ENCODE measurements at places on chromosomes 3 and 15. TPM values are rescaled to one million over a fixed set of nuclear protein-coding genes. Genes with fewer than 3 reads are reported as not detected.

VIPR1 gene
- 9.6 TPM for total RNA-seq

ZNF445 gene
- total RNA-seq, result 19.9 TPM

ACP3 gene
- 0.79 TPM for total RNA-seq

CLRN1 gene
- total RNA-seq, result not detected

PPP1R14D gene
- not detected for total RNA-seq

RAB6B gene
- 14.1 TPM for total RNA-seq

TM6SF1 gene
- not detected for total RNA-seq

DNA sequence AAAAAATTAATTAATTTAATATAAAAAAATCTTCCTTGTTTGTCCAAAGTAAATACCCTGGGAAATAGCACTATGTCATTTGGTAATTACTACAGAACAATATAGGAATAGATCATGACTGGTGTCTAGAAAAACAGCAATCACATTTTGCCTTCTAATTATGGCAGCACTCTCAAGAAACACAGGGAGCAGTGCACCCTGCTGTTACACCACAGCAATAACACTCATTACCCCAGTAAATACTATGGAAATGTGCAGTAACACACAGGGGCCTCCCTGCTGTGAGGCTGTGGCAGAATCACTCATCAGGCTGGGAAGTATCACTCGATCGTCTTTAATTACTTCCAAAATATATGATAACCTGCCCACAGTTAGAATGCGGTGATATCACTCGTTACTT lies 646.0 kb downstream of the TUSC7 start:
- no peak for DNase-seq
- no peak overlapping the region for H3K27ac ChIP-seq
- H3K27me3 ChIP-seq, result no peaks in the 10 kb centered on the region
- H3K4me1 ChIP-seq, result no peaks in the 10 kb centered on the region
- H3K4me3 ChIP-seq, result no peak overlapping the region

DNA sequence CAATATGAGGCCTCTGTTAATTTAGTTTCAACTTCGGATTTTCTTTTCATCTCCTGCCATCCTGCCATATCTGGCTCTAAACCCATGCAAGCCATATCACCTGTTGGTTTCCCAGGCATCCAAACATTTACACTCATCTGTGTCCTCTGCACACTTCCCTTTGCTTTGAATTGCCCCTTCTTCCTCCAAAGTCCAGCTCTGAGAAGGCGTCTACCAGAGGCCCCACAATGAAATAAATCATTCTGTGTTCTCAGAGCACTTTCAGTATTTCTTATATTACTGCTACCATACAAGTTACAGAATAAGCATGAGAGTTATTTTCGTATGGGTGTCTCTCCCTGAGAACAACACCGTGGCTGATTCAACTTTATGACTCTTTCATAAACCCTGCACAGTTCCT lies 12.9 kb upstream of the ABHD17C start:
- DNase-seq, result no peak
- no peaks in the 10 kb centered on the region for H3K36me3 ChIP-seq
- H3K27ac ChIP-seq, result no peak overlapping the region
- peaks cover 11% of the 10 kb centered on the region for H3K4me1 ChIP-seq
- H3K27me3 ChIP-seq, result no peaks in the 10 kb centered on the region

DNA sequence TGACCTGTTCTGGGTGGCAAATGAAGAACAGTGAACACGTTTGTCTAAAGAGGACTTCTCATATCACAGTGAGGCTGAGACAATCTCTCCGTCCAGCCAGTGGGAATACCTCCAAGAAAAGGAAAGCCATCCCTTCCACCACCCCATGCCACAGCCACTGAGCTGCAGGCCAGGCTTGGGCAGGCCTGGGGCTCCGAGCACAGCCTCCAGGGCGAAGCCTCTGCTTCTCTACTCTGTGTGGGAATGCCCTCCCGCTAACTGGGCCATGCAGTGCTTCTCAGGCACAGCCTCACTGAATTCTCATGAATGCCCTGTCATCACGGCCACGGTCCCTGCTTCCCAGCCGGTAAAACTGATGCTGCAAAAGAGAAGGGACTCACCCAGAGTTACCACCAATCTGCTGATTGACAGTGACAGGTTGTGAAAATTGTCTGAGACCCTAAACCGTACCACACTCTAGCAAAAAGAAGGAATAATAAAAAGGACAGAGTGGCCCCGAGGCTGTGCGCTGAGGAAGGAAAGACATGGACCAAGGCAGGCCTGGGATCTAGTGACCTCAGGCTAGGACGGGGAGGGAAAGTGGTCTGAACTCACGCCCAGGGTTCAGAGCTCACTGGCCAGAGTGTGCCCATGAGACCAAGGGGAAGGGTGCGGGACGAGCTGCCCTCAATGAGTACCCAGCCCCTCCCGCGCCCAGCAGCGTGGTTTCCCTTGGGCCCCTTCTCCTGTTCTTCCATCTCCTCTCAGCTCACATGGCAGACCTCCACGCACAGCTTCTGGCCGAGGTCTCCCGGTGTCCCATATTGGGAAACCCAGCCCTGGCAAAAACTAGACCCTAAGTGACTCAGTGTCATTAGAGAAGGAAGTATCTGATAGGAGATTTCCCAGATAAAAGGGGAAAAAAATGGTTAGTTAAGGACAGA lies 52.8 kb downstream of the DHX30 start:
- H3K4me1 ChIP-seq, result no peaks in the 10 kb centered on the region
- peaks cover 2% of the 10 kb centered on the region for H3K36me3 ChIP-seq
- H3K27me3 ChIP-seq, result no peaks in the 10 kb centered on the region

- no peaks in the 10 kb centered on the region for H3K36me3 ChIP-seq
- peaks cover 36% of the 10 kb centered on the region for H3K27me3 ChIP-seq
- H3K4me1 ChIP-seq, result no peaks in the 10 kb centered on the region
These were observed 272.6 kb downstream of the CLSTN2 start for GRCh38 chr3:140207541-140207940.

DNA sequence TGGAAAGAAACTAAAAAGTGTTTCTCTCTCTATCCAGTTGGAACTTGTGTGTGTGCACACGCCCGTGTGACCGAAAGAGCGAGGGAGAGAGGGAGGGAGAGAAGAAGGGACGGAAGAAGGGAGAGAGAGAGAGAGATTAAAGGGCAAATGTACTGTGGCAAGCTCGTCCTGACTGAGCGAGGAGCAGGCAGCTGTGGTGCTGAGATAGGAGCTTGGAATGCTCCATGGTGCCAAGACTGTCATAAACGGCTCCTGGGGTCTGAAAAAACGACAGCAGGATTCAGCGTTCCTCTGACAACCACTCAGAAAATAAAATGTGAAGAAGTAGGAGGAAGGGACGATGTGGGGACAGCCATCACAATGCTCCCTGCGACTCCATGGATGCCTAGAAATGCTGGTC lies 276.0 kb downstream of the SV2B start:
- no peak overlapping the region for H3K27ac ChIP-seq
- DNase-seq, result no peak
- no peaks in the 10 kb centered on the region for H3K4me1 ChIP-seq
- H3K36me3 ChIP-seq, result no peaks in the 10 kb centered on the region
- H3K4me3 ChIP-seq, result no peak overlapping the region

DNA sequence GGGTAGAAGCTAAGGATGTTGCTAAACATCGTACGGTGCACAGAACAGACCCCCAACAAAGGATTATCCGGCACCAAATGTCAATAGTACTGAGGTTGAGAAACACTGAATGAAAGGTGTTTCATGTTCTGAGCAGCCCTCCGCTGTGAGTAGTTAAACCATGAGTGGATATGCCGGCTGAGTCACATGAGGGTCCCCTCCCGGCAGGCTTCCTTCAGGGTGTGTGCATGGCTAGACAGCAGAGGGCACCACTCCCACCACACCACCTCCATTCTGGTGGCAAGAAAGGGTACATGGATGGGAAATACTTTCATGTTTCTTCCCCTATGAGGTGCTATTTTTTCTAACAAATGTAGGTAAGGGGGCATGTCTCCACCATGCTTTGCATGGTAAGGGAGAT lies 128.3 kb upstream of the SEMA6D start:
- H3K27me3 ChIP-seq, result no peaks in the 10 kb centered on the region
- no peak for DNase-seq
- no peaks in the 10 kb centered on the region for H3K4me1 ChIP-seq

GRCh38 chr3:38043486-38043885 lies 4.5 kb downstream of the DLEC1 start:
- DNase-seq, result no peak
- H3K4me1 ChIP-seq, result no peaks in the 10 kb centered on the region
- H3K36me3 ChIP-seq, result no peaks in the 10 kb centered on the region
- H3K4me3 ChIP-seq, result no peak overlapping the region
- H3K27me3 ChIP-seq, result no peaks in the 10 kb centered on the region

- no peaks in the 10 kb centered on the region for H3K4me1 ChIP-seq
- H3K27ac ChIP-seq, result no peak overlapping the region
- no peaks in the 10 kb centered on the region for H3K27me3 ChIP-seq
- H3K4me3 ChIP-seq, result no peak overlapping the region
- no peaks in the 10 kb centered on the region for H3K36me3 ChIP-seq
These were observed 92.5 kb downstream of the IL20RB start for GRCh38 chr3:137050281-137050680.

DNA sequence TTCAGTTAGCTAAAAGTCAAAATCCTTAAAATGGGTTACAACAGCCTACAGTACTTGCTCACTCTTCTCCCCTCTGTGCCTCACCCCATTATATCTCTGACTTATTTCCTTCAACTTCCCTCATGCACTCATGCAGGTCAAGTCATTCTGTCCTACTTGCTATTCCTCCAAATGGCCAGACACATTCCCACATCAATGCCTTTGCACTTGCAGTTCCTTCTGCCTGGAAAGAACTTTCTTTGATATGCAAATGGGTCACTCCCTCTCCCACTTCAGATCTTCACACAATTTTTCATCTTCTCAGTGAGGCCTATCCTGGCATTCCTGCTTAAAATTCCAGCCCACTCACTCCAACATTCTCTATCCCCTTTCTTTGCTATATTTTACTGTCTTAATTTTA lies 547.2 kb upstream of the TGFBR2 start:
- H3K4me3 ChIP-seq, result no peak overlapping the region
- no peaks in the 10 kb centered on the region for H3K4me1 ChIP-seq
- DNase-seq, result no peak
- no peaks in the 10 kb centered on the region for H3K27me3 ChIP-seq

- no peak overlapping the region for H3K4me3 ChIP-seq
- peaks cover 9% of the 10 kb centered on the region for H3K4me1 ChIP-seq
- H3K27me3 ChIP-seq, result no peaks in the 10 kb centered on the region
- DNase-seq, result no peak
These were observed 45.6 kb upstream of the LDHAL6B start for GRCh38 chr15:59160880-59161593.

GRCh38 chr3:126551121-126551838 lies 7.5 kb downstream of the C3orf22 start:
- DNase-seq, result no peak
- H3K27ac ChIP-seq, result no peak overlapping the region

- no peak overlapping the region for H3K27ac ChIP-seq
- H3K27me3 ChIP-seq, result no peaks in the 10 kb centered on the region
- no peaks in the 10 kb centered on the region for H3K36me3 ChIP-seq
These were observed 86.3 kb downstream of the LMLN start for GRCh38 chr3:198046120-198046857.

GRCh38 chr3:73759297-73759711 lies 134.6 kb upstream of the PDZRN3 start:
- DNase-seq, result no peak
- no peak overlapping the region for H3K27ac ChIP-seq
- no peak overlapping the region for H3K4me3 ChIP-seq
- H3K4me1 ChIP-seq, result no peaks in the 10 kb centered on the region
- no peaks in the 10 kb centered on the region for H3K27me3 ChIP-seq

DNA sequence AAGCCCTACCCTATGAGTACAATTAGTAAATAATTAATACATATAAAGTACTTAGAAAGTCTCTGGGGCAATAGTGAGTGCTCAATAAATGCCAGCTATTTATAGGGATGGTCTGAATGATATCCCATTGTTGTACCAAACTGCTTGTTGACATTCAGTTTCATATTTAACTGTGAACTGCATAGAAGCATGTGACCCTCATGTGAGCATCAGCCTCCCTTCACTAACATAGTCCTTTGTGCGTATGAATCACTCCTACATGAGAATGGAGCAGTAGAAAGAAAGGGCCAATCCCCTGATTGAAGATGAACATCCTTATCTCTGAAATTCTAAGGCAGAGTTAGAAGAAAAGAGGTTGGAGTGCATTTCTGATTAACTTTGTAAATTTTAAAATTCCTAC lies 68.7 kb upstream of the ATP10A start:
- no peaks in the 10 kb centered on the region for H3K27me3 ChIP-seq
- H3K27ac ChIP-seq, result no peak overlapping the region
- no peak overlapping the region for H3K4me3 ChIP-seq
- no peak for DNase-seq
- H3K36me3 ChIP-seq, result no peaks in the 10 kb centered on the region

DNA sequence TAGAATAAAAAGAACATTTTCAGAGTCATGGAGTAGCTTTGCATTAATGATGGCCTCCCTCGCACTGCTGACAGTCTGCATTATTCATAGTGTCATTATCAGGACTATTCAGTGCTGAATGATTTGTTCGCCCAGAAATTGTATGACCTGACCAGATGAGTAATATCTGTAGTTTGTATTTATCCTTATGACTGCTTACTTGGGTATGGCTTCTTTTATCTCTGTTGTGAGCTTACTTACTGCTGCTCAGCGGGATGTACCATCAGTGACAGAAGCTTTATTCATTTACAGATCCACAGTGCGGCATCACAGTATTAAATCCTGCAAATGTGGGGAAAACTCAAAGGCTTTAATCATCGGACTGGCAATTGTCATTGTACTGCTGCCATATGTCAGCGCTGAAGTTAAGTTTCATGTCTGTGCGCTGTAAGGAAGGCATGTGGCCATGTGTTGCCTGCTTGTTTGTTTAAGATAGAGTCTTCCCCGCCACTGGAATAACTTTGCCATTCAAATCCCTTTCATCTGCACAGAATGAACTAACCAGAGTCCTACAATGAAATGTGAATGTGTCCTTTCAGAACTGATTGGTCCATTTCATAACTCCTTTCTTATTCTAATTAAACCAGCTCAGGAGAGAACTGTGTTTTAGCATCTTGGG lies 262.2 kb downstream of the CHL1 start:
- H3K4me1 ChIP-seq, result no peaks in the 10 kb centered on the region
- no peaks in the 10 kb centered on the region for H3K36me3 ChIP-seq
- H3K4me3 ChIP-seq, result no peak overlapping the region
- H3K27me3 ChIP-seq, result no peaks in the 10 kb centered on the region
- no peak for DNase-seq
